AG04449 (cell line): ENCODE measurements at places on chromosomes 12 and 14.

- DNase-seq, result no peak
Measured at GRCh38 chr14:92014040-92014439, 25.8 kb downstream of the TRIP11 start.

GRCh38 chr12:126676434-126676833 is 1590.5 kb upstream of the TMEM132C start:
- no peak for DNase-seq

DNA sequence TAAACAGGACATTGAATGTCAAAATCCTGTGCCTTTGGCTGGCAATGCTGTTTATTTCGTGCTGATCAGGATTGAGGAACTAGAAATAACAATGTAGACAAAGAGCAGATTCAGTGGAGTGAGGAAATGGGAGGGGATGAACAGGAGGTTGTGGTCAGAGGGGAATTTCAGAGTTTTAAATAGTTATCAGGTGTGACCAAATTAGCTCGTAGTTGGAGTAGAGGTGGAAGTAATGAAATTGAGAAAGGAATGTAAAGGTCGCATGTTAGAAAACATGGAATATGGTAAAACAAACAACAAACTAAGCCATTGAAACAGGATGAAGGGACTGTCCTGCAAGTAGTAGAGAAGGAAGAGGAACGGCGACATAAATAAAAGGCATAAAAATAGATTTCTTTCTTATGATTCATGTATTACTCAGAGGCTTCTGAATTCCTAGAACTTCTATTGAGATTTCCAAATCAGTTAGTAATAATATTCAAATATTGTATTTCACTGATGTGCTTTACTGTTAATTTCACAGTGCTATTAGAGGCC is 9.5 kb upstream of the SAV1 start:
- no peak for DNase-seq

- no peak for DNase-seq
Measured at GRCh38 chr14:105476097-105476830, 1.6 kb downstream of the CRIP2 start.

DNA sequence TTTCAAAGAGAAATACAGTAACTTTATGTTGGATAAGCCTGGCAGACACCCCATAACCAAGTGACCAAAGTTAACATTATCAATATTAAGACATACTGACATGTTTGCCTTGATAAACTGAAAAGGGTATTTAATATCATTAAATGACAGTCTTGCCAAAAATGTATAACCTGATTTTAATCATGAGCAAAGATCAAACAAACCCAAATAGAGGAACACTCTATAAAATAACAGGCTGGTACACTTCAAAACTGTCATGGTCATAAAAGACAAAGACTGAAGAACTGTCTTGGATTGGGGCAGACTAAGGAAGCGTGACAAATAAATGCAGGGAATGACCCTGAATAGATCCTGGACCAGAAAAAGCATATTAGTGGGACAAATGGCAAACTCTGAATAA is 64.0 kb downstream of the AKAP6 start:
- no peak for DNase-seq

DNA sequence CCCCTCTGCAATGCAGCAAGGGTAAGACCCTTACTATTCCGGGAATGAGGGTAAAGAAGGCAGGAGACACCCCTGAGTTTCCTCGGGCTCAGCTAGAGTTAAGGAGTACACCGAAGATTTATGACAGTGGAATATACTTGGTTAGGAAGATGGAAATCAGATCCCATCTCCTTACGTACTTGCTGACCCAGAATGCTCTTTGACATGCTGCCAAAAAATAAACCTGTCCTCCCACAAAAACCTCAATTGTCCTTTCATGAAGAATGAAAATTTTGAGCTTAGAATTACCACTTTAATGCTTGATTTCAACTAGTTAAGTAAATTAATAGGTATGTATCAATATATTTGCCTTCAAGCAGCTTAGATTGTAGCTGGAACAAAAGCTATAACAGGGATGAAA is 99.5 kb downstream of the PRIMA1 start:
- DNase-seq, result no peak

GRCh38 chr12:49612210-49612609 is 6.8 kb upstream of the FAM186B start:
- no peak for DNase-seq

DNA sequence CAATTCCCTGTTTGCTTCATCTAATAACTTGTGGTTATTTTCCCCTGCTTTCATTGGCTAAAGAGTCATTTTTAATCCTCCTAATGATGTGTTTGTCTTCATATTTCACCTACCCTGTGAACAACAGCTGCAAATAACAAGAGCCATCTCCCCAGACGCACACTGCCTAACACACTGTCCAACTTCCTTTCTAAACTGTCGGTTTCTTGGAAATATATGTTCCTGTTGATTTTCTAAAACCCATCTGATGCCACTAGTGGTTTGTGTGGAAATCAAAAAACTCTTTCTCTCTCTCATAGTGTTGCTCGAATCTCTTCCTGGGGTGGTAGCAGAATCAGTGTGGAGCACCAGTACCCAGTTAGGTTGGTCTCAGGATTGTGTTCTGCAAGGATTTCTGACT is 226.9 kb downstream of the EPS8 start:
- no peak for DNase-seq

- no peak for DNase-seq
Measured at GRCh38 chr14:76109087-76109880, 42.4 kb upstream of the GPATCH2L start.

DNA sequence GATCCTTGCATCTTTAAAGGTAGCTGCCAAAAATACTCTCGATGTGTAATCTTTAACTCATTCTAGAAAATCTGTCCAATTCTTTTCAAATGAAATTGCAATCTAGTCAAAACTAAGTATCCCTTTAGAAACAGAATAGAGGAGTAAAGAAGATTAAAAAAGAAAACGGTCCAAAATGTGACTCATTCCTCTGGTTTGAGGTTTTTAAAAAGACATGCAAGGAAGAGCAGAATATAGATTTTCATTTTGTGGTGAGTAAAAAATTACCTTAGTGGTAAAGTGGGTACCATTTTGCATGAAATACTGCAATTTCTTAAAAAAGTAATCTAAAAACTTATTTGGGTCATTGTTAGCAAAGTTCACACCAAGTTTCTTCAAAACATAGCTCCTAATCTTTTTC is 108.4 kb downstream of the BRMS1L start:
- DNase-seq, result no peak

DNA sequence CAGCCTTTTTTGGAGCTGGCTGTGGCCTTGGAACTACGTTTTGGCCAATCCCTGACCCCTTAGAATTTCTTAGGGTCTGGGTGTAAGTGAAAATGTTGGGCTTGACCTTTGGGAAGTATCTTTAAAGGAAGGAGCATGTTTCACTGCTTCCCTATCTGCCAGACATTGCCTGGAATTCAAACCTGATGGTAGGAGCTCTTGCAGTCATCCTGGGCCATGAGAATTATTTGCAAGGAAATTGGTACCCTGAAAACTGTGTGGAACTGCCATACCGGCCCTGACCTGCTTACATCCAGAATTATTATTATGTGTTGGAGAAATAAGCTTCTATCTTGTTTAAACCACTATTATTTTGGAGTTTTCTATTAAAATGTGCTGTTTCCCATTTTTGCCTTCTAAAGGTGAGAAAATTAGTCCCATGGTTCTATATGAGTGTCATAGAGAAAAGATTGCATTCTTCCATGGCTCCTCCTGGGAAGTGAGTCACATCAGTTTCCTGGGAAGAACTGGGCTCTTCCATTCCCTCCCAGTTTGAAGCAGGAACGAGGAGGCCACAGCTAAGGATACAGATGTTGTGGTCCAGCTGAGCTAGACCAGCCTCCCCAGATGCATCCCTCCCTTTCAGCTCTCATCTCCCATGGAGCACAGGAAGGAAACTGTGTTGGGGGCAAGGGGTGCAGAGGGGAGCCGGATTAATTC is 9.5 kb upstream of the PGF start:
- no peak for DNase-seq

- no peak for DNase-seq
Measured at GRCh38 chr14:55814064-55814463, 234.1 kb downstream of the KTN1 start.

DNA sequence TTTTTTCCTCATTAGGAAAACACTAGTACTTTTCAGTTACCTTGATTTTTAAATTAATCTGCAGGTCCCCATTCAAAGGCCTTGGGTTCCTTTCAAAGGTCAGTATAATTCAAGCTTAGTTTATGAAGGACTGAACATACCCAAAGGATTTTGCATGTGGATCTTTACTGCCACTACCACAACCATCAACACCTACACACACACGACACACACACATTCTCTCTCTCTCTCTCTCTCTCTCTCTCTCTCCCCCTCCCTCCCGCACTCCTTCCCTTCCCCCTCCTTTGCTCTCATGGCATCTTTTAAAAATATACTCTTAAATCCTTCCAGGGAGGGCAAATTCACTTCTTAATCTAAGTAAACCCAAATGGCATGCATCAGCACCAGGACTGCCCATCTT is 28.8 kb downstream of the HIF1A start:
- no peak for DNase-seq

GRCh38 chr12:100951756-100952155 is 157.2 kb downstream of the ANO4 start:
- no peak for DNase-seq
